ENCODE measurements at places on chromosomes 3 and 15.

GRCh38 chr3:112699436-112699978 lies 58.6 kb upstream of the CCDC80 start:
- no peak for DNase-seq

DNA sequence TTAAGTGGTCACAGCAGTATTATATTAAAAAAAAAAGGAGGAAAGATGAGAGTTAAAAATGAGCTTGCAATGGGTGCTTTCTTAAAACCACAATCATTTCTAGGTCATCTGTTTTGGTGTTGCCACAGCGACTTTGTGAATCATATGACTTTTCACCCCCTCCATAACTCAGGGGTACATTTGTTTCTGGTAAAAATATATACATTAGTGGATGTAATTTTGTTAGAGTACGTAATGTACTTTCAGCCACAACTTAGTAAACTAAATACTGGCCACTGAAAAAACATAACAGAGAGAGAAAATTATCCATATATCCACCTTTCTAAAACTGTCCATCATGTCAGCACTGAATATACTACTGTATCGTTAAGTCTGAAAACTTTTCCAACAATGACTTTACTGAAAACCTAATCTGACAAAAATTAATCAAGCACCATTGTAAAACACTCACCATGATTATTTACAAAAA lies 3.4 kb downstream of the ANKRD28 start:
- no peak for DNase-seq

- no peak for DNase-seq
These were observed 1.3 kb downstream of the OCA2 start for GRCh38 chr15:28097656-28098359.

DNA sequence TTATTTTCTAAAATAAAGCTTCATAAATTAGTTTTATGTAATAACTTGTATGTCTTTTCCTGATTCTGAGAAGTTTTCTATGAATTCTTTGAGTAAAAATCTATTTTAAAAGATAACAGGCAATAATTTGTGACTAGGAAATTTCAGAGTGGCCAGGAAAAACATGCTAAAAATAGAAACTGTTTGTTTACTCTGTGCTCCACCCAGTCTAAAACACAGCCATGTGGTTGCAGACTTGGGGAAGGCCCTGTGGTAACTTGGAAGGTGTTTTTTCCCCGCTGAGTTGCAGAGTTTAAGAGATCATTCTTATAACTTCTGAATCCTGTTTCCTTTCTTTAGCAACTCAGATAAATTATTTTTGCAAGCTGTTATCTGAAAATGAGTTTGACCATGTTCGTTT lies 21.9 kb downstream of the PLCL2 start:
- DNase-seq = no peak

DNA sequence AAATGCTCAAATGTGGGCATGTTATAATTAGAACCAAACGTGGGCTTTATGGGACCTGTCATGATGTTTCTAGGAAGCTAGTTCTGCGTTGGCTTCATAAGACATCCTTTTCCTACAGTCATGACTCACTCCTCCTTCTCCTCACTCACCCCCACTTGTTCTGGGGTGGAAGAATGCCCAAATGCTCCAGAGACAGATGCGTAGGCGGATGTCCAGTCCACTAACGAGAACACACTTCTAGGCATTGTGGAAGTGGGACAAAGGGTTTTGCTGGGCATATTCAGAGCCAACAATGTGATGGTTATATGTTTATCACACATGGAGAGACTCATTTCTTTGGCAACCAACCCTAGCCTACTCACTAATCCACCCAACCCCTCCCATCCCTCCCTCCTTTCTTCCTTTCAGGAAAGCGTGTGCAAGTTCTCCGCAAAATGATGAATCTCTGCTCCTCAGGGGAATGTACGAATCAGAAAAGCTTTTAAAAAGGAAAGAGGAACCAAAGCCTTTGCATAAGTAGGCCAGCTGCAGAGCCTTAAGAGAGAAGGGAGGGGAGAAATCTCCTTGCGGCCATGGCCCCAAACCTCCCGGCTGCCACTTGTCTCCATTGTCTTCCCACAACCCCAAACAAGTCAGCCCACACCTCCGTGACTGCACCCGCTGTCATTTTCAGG lies 123.0 kb upstream of the SPRED1 start:
- no peak for DNase-seq

DNA sequence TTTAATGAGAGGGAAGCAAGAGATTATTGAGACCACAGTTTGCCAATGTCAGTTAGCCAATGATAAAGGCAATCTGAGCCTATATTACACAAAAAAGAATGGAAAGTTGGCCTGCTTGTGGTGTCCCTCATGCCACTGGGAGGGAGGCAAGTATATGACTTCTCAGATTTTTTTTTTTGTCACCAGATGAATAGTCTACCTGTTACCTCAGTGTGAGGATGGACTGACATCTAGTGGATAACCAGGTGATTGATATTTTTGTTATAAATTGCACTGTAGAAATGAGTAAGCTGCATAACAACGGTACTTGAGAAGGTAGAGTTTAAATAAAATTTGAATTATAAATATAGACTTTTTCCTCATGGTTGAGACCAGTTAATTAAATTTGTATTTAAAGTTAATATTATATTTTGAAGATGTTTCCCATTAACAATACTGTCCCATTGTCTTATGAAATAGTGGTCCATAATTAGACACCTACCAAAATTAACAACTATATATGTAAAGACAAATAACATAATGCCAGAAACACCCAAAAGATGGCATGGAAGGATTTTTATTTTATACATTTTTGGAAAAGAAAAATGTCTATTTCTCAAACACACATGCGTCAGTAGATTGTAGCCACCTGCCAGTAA lies 237.8 kb upstream of the GADL1 start:
- DNase-seq = no peak

DNA sequence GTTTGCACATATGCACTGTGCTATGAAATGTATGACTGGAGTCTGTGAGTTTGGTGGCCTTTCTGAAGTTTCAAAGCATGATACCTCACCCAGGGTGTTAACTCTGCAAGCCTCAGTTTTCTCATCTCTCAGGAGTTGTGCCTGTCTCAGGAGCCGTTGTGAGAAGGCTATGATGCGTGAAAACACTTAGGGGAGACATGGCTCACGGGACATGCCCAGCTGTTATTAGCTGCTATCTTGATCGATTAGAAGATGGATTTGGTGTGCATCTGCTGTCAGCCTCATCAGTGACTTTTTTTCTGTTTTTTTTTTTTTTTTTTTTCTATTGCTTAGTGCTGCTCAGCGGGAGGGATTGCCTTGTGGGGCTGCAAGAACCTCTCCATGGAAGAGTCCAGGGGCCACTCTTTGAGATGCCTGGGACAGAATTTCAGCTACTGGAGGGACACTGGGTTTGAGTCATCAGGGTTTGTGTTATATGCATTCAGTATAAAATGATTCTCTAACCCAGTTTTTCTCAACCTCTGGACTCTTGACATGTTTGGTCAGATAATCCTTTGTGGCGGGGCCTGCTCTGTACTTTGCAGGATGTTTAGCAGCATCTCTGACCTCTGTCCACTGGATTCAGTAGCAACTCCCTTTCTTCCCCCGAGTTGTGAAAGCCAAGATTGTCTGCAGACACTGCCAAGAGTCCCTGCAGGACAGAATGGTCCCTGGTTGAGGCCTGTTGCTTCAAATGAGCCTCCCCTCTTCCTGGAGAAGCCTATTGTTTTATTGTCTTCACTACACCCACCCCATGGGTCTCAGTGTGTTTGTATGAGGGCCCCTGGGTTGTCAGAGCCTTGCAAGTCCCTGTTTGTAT lies 181.4 kb downstream of the CACNA2D3 start:
- no peak for DNase-seq

DNA sequence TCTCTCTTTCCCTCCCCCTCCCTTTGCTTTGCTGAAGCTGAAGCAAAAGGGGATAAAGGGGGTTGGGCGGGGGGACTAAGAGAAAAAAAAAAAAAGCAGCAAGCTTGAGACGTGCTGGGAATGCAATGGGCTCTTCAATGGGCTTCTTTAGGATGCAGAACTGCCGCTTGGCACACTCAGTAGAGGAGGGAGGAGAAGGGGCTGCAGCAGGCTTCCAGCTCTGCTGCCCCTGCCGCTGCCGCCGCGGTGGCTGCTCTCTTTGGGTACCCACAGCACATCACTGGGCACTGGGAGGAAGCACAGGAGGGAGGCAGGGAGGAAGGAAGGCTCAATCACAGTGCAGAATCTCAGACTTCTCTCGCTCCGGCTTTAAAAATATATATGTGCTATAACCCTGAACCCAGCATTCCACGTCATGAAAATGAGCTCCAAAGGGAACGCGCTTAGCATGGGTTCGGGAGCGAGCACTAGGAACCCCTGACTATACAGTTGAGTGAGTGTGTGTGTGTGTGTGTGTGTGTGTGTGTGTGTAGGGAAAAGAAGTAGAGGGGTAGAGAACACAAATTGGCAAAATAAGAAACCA lies 3.5 kb downstream of the SLITRK3 start:
- DNase-seq = no peak

DNA sequence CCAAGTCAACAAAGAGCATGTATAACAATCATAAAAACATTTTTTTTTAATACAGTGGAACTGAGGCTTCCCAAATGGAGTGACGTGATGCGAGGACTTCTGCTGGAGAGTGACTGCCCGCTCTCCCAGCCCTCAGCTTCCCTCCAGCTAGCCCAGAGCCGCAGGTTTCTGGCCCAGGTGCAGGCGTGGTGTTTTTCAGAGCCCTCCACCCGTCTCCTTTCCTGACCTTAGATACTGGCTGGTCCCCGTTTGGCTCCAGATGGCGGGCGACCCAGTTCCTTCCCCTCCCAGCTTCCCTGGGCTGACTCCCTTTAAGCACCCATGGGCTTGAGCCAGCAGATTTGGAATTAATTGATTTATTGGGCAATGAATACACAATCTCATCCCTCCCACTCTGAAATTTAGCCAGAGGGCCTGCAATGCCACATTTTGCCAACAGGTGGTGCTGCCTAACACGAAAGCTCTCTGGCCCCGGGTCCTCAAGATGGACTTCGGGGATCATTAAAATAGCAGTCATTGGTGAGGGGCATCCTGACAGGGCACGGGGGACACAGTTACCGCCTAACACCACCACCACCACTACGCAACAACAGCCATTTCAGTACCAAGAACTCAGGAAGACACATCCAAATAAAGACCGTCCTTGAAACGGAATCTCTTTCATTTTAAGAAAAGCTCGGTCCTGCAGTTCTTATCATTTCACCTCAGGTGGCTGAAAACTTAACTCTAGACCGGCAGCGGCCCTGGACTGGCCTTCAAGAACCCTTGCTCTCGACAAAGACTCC lies 47.5 kb upstream of the MUC4 start:
- DNase-seq = peak; percentile 60

GRCh38 chr3:123380261-123380660 lies 68.6 kb downstream of the ADCY5 start:
- DNase-seq = no peak

GRCh38 chr15:69862540-69862939 lies 235.2 kb downstream of the TLE3 start:
- DNase-seq = no peak

- no peak for DNase-seq
These were observed 34.9 kb downstream of the MAGEF1 start for GRCh38 chr3:184676927-184677326.

DNA sequence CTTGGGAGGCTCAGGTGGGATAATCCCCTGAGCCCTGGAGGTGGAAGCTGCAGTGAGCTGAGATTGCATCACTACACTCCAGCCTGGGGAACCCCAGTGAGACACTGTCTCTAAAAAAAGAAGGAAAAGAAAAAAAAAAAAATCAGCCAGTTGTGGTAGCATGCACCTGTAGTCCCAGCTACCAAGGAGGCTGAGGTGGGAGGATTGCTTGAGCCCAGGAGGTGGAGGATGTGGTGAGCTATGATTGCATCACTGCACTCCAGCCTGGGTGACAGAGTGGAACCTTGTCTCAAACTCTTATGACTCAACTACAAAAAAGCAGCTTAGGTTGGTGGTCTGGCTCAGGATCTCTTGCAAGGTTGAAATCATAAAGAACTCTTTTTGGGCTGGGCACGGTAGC lies 19.3 kb upstream of the GPX1 start:
- DNase-seq = peak; percentile 10

- no peak for DNase-seq
These were observed 80.8 kb downstream of the GHSR start for GRCh38 chr3:172367205-172368105.

DNA sequence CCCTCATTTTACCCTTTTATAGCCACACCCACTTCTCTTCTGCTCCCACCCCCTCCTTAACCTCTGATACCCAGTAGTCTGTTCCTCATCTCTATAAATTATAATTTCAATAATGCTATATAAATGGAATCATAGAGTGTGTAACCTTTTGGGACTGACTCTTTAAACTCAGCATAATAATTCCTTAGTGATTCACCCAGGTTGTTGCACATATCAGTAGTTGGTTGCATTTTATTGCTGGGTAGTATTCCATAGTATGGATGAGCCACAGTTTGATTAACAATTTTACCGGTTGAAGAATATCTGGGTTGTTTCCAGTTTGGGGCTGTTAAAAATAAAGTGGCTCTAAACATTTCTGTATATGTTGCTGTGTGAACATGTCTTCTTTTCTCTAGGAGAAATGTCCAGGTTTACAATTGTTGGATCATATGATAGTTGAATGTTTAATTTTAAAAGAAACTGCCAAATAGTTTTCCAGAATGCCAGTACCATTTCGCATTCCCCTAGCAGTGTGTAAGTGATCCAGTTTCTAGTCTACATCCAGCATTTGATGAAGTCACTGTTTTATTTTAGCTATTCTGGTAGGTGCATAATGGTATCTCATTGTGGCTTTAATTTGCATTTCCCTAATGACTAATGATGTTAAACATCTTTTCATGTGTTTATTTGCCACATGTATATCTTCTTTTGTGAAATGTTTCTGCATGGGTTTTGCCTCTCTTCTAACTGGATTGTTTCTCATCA lies 68.5 kb downstream of the VPS8 start:
- no peak for DNase-seq

DNA sequence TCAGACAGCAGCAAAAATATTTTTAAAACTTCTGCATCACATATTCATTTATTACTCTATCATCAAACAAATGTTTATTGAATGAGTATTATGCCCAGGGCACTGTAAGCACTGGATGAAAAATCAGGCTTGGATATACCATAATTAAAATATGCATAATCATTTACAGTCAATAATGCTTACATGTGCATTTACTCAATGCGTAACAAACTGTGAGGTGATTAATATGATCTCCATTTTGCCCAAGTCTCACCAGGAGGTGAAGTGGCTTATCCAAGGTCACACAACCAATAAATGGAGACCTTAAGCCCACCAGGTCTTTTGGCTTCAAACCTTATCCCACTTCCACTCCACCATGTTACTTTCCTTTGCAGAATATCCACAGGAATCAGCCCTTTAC lies 117.3 kb upstream of the SLC24A5 start:
- no peak for DNase-seq

DNA sequence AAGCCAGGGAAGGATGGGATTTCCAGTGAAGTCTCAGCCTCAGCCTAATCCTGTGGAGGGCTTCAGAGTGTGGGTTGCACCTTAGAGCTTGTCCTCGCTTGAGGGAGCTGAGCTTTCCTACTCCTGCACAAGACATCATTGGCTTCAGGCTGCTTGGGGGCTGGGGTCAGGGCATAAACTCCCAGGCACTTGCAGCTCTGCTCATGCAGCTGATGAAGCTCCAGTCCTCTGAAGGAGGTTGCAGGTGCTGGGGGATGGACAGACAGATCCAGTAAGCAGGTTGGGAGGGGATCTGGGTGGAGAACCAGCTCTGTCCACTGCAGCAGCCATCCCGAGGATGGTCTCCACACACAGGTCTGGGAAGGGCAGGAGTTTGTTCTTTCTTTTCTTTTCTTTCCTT lies 19.4 kb upstream of the POLG start:
- DNase-seq = no peak

All from activated naive CD8-positive, alpha-beta T cell treated with anti-CD3 and anti-CD28 coated beads, Interleukin-2, amount 50 U/mL, for 16 hours (primary cell).